T-helper 1 cell (primary cell): ENCODE measurements at places on chromosomes 7 and 10.

- DNase-seq, result no peak
These were observed 180.9 kb downstream of the PLXNA4 start for GRCh38 chr7:132395361-132395760.

DNA sequence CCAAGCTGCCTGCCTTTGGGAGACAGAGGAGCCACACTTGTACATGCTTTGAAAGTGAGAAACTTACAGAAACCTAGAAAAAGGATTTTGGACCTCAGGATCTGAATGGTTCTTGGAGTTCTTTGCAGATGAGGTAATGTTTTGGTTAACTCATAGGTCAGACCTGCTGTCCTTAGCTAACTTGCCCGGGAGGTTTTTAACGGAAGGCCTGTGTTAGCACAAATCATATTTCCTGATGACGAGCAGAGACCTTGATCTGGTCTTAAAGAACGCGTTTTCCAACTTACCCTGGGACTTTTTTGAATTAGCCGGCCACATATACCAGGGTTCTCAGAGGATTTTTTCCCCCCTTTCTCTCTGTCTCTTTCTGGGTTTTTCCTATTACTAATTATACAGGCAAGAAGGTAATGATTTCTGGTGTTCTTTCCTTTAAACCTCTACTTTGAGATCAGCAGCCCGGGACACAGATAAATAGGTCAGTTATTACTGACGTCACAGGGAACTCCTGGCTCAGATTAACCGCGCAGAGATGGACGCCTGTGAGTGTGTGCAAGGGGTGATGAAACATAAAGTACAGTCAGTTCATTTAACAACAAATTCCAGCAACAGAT lies 101.7 kb upstream of the KLF6 start:
- no peak for DNase-seq

GRCh38 chr10:73186266-73186665 lies 18.3 kb downstream of the FAM149B1 start:
- no peak for DNase-seq

- DNase-seq, result no peak
These were observed 116.0 kb downstream of the KMT2E start for GRCh38 chr7:105130048-105130447.
